CD4-positive, alpha-beta T cell treated with Interleukin-12 subunit alpha and Interleukin-12 subunit beta, for 1 hour (primary cell): ENCODE measurements at places on chromosomes 5 and 9.
A peak's percentile ranks its signal among the peaks of the same experiment; 100 is the strongest.

DNA sequence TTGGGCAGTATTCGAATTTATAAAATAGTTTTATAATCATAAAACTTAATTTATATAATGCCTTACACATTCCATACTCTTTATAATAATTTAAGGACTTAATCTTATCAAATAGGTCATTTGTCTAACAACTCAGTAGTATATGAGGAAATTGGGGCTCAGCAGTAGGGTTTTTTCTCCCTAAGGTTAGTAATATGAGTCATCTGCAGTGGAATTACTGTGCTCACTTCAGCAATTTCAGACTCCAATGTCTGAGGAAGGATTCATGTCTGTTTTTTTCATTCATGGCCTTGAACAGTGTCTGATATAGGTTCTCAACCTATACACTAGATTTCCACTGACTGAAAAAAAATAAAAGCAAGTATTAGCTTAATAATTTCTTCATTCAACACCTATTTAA, 7.4 kb downstream of the DMRTA1 start:
- no peak for DNase-seq

DNA sequence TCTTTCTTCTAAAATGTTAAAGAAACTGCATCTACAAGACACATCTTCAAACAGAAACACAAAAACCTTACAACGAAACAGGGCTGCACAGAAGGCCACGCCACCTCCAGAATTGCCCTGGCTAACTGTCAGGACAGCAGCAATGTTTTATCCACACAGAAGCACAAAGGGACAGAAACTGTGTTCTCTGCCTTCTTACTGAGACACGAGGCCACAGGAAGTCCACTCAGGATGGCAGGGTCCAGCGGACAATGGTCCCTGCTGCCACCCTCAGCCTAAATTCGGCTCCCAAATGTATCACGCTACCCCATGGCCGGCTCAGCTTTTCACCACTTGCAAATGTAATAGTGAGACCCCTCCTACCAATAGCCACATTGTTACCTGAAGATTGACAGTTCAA, 159.8 kb upstream of the PHYKPL start:
- DNase-seq: no peak

DNA sequence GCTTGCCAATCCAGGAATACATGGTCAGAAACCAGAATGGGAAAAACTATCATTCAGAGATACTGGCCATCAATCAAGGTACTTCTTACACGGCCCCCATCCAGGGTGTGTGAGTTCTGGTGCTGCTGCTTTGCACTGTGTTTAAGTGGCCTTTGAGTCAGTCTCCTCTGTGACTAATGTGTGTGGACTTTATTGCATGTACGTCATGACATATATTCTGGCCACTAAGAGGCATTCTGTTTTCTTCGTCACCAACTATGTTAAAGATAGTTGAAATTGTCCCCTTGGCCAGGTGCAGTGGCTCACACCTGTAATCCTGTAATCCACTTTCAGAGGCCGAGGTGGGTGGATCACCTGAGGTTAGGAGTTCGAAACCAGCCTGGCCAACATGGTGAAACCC, 8.5 kb downstream of the EXOSC3 start:
- no peak for DNase-seq

DNA sequence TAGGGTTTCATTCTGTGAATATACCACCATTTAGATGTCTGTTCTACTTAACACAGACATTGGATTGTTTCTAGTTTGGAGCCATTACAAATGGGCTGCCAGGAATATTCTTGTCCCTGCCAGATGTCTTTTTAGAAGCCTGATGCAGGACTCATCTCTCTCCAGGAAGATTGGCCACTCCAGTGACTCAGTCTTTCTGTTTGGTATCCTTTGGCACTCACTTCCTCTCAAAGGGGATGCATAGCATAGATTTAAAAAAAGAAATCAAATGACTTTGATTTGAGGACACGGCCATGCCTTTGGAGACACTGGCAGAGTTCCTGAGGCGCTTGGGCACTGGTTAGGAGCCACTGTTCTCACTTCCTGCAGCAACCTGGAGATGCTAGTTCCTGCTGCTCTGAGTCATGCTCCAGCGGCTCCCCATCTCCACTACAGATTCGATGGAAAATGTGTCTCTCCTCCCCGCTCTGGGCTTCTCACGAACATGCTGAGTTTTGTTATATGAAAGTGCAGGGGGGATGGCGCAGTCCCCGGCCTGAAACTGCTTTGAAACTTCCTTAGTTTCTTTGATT, 3.5 kb upstream of the ZNF366 start:
- DNase-seq: no peak

DNA sequence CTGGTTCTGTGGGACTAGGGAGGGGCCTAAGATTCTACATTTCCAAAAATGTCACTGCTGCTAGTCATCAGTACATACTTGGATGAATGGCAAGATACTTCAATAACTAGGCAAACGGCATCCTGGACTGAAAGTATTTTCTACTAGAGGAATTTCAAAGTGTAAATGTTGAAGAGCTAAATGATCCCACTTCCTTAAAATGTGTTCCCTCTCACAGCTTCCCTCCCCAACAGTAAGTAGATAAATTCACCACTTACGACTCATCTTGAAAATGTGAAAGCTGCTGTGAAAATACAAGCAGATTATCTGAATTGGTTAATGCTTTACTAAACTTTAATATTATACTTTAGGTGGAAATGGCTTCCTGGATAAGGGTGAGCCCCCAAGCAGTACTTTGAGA, 1571.5 kb upstream of the WWC1 start:
- no peak for DNase-seq

DNA sequence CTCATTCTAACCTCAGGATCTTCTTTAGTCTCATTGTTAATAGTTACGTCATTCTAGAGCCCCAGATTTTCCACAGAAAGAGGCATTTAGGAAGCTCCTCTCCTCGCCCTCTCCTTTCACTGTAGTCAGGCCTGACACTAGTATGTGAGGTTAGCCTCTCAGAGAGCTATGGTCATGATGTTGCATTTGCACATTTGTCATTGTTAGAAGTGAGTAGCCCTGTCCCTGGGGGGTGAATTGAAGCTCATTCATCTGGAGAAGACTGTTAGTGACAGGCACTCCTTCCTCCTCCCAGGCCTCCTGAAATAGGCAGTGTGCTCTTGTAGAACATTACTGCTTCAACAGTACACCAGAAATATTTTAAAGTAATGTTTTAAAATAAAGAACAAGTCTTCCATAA, 26.6 kb upstream of the LRRTM2 start:
- DNase-seq: no peak

GRCh38 chr9:70159630-70160029, 99.1 kb upstream of the SMC5 start:
- no peak for DNase-seq

GRCh38 chr9:20405616-20406015, 216.7 kb downstream of the MLLT3 start:
- no peak for DNase-seq

- DNase-seq: peak; percentile 33
Measured at GRCh38 chr5:174724484-174725260, at the start of gene MSX2. Gene MSX2 (plus strand): TSS chr5:174724582. CDS start chr5:174724660, 78 bp downstream.

- DNase-seq: no peak
Measured at GRCh38 chr5:150738862-150739261, 20.0 kb downstream of the DCTN4 start.

GRCh38 chr9:108617676-108618075, 238.1 kb downstream of the ACTL7B start:
- DNase-seq: no peak
